ENCODE measurements at places on chromosomes 4 and X.

DNA sequence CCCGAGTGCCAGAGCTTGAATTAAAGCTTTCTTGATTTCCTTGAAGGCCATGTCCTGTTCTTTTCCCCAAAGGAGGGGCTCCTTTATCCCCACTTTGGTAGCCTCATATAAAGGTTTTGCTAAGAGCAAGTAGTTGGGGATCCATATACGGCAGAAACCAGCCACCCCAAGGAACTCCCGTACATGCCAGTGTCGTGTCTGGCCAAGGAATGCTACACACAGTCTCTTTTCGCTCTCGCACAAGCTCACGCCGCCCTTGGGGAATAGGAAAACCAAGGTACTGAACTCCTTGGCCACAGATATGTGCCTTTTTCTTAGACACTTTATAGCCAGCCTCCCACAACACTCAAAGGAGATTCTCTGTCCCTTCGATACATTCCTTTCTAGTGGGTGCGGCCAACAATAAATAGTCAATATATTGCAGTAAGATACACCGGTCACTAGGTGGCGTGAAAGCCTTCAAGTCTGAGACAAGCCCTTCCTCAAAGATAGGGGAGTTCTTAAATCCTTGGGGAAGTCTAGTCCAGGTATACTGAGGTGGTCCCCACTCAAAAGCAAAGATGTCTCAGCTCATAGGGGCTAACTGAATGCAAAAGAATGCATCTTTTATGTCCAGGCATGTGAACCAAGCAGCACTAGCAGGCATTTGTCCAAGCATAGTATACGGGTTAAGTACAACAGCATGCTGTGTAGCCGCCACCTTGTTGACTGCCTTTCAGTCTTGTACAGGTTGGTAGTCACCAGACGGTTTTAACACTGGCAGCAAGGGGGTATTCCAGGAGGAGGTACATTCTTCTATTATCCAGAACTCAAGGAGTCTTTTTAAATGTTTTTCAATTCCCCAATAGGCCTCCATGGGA, 57.8 kb upstream of the XAGE1B start:
- DNase-seq: no peak

DNA sequence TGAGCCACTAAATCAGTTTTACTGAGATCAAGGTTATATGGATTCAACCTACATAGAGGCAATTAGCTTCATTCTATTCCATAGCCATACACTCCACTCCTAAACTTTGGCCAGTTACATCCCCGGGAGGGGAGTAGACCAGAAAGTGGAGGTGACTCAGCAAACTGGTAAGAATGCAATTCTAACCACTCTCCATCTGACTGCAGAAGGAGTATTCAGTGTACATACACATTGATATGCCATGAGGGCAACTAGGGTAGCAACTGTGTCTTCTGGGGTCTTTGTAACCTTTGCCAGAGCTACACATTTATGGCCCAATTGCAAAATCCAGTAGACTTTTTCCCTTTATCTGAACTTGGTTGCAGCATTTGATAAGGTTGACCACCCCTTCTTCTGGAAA, 7.6 kb downstream of the SLC25A43 start:
- DNase-seq: no peak

- no peak for DNase-seq
Measured at GRCh38 chrX:154373340-154374306, 811 bp downstream of the FLNA start.

DNA sequence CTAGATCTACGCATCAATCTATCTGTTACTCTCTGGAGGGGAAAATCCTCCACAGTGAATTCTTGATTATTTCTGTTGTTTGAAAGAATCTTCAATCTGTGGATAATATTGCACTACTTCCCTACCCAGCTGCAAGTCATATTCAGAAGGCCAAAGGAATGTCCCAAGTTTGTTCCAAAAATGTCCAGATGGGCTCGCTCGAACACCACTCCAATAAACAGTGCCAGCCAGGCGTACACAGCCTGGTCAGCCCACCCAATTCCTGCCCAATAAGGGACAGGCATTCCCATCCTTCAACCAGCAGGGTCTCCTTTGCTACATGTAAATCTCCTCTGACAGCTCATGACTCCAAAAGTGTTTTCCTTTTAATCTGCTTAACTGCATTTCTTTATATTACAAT, 80.7 kb upstream of the GPM6B start:
- DNase-seq: no peak

DNA sequence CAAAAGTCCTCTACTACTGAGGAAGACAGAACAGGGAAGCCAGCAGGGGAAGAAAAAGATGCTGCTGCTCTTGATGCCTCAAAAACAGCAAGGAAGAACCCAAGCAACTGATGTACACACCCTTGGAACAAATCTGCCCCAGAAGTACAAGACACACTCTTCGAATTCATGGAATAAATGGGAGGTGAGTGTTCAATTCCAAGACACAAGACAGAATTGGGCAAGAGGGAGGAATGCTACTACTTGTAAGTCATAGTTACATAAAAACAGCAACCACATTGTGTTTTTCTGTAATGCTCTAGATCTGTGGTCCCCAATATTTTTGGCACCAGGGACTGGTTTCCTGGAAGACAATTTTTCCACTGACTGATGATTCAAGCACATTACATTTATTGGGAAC, 58.0 kb upstream of the H2AZ1 start:
- no peak for DNase-seq

- DNase-seq: no peak
Measured at GRCh38 chrX:17412692-17413091, 37.7 kb downstream of the NHS start.

DNA sequence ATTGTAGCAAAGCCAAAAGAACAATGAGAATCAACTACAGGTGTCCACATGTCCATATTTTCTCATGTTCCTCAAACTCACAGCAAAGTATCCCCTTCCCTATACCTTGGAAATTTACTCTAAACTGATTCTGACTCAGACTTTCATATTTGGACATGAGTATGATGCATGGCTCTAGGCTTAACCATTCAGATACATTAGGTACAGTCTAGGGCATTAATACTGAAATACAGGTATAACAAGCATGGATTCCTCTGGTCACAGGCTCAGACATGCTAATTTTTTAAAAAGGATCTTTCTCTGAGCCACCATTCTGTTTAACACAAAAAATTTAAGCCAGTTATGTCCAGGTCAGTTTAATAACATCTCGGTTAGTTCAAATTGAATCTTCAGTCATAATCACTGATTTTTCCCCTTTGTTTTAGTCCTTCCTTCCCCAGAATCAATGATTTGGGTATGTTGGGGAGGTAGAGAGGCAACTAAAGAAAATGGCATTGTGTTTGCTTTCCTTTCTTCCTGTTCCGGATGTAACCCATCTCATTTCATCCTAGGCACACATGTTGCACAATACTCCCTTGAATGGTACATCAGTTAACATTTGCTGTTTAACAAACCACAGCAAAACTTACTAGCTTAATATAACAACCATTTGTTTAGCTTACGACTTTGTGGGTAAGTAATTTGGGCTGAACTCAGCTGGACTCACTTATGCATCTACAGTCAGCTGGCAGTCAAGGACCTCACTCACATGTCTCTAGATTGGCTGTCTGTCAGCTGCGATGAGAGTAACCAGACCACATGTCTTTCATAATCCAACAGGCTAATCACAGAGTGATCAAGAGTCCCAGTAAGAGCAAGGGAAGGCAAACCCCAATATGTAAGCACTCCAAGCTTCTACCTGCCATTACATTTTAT, 75.3 kb upstream of the GRIA3 start:
- no peak for DNase-seq

- DNase-seq: no peak
Measured at GRCh38 chrX:45761920-45762319, 561.2 kb upstream of the DIPK2B start.

DNA sequence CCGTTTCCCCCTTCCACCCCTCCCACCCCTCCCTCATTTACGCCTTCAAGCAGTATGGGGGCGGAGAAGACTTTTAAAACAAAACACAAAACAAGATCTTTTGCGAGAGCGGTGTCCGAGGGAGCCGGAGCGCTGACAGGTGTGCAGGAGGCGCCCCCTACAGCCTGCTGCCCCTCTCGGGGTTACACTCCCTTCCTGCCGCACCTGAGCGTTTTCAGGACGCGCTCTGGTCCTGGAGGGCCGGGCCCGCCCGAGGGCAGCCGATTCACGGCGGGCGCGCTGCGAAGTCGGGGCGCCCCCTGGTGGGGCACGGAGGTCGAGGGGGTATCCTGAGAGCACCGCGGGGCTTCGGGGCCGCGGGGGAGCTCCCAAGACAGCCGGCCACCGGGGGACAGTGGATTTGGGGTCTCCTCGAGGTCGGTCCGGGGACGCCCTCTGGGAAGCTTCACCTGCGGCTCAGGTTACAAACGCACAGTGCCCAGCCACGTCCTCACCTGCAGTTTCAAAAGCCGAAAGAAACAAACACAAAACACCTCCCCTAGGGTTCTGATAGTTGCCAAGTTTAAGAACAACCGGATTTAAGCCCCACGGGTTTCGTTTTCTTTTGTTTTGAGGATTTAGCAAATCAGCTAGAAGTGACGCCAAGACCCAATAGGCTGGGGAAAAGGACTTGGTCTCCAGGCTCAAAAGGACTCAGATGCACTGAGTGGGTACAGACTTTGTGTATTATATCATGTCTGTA, 8.0 kb upstream of the NEUROG2 start:
- DNase-seq: peak; percentile 44

DNA sequence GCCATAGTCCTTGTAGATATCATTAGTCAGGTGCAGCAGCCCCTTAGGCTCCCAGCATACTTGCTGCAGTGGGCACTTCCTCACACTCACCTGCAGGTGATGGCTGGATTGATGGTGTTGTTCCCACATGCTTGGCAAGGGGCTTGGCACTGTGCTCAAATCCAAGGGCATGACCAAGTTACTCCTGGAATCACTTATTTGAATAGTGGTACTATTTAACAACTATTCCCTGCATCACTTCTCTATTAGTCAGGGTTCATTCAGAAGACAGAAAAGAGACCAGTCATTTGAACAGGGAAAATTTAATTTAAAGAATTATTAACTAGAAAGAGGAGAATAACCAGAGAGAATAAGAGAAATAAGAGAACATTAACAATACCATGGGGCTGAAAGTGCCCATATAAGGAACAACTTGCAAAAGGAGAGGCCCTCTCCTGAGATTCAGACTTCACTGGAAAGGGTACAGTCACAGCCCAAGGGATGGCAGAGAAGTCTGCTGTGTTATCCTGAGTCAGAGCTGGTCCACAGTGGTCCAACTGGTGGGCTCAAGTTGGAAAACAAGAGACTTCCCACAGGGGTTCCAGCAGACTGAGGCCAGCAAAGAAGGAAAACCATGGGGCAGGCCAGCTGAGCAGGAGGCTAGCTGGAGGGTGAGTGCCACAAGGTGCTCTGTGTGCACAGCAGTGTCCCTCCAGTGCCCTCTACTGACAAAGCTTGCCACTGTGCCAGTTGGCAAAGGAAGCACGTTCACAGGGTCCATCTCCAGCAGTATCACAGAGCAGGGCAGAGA, 9.8 kb downstream of the SPP1 start:
- no peak for DNase-seq

- no peak for DNase-seq
Measured at GRCh38 chr4:175961604-175962003, 104.0 kb upstream of the WDR17 start.

DNA sequence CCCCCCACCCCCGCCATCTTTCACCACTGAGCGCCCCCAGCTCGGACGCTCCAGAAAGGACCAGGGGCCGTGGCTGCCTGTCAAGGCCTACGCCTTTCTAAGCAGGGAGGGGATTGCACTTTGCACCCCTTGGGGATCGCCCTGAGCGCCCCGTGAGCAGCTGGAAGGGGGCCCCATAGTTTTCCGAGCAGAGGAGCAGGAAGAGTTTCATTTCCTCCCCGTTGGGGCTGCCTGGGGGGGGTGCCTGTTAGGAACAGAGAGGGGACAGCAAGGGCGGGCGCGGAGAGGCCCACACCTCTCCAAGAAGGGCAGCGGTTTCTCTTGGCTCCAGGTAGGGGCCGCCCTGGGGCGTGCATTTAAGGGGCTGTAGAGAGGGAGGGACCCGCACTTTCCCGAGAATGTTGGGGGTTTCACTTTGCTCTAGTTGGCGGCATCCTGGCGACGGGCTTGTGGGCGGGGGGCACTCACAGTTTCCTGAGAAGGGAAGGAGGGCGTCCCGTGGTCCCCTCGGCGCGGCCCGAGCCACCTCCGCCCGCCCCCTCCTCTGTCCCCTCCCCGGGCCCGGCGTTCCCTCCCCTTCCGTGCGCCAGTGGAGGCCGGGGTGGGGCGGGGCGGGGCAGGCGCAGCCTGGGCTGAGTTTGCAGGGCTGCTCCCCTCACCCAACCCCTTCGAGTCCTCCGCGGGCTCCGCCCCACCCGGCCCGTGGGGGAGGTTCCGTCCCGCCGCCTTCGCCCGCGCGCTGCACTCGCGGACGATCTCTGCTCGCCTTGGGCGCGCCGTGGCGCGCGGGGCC, 82.3 kb upstream of the CD99 start:
- peak; percentile 75 for DNase-seq

GRCh38 chr4:158836828-158837449, 68.1 kb downstream of the FNIP2 start:
- DNase-seq: no peak

DNA sequence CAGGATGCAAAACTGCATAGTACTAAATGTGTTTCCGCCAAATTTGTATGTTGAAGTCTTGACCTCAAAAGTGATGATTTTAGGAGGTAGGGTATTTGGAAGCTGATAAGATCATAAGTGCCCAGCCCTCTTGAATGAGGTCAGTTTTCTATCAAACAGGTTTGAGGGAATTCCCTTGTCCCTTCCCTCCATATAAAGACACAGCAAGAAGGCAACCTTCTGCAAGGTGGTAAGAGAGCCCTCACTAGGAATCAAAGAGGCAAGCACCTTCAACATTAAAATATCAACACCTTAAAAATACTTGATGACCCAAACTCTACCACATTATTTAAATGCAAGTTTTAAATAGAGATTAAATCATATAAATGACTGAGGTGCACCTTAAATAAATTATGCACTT, 288.6 kb downstream of the EPHA5 start:
- no peak for DNase-seq

- DNase-seq: no peak
Measured at GRCh38 chr4:173231916-173232315, 63.3 kb downstream of the GALNT7 start.

GRCh38 chrX:39772057-39772832, 325.5 kb downstream of the BCOR start:
- DNase-seq: no peak

DNA sequence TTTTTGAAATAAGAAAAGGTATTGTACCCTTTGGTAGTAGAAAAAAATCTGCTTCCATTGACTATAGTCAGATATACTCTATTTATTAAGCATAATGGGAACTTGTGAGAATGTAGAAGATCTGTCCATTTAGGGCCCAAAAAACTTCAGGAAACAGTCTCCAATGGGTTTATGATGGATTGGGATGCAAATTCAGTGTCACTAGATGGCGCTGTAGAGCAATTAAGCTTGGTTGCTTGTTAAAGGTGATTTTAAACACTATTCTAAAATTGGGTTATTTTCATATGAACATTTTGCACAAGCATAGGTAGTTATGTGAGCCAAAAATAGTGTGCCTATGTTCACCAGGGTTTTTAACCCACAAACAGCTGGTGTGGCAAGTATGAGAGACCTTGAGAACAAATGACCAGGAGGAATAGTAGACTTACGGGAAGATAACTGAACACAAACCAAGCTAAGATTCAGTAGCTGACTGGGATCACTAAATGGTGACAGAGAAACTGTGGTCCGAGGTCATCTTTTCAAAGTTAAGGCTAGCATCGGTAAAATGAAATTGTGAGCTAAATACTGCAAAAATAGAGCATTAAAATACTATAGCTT, 80.3 kb upstream of the LSM6 start:
- DNase-seq: no peak

- no peak for DNase-seq
Measured at GRCh38 chr4:140122891-140123290, 31.1 kb downstream of the MAML3 start.

- no peak for DNase-seq
Measured at GRCh38 chrX:12970691-12971202, 4.2 kb upstream of the TMSB4X start.

GRCh38 chr4:8705161-8706145, 112.9 kb downstream of the CPZ start:
- no peak for DNase-seq

Measured in stimulated activated CD8-positive, alpha-beta memory T cell treated with anti-CD3 and anti-CD28 coated beads, Interleukin-4, amount 100 ng/mL, for 1 hour (primary cell).